ENCODE measurements at places on chromosomes 5 and 9. TPM values are rescaled to one million over a fixed set of nuclear protein-coding genes. Genes with fewer than 3 reads are reported as not detected.

- DNase-seq, result no peak
Measured at GRCh38 chr9:110249603-110250002, 6.7 kb downstream of the TXN start.

DNA sequence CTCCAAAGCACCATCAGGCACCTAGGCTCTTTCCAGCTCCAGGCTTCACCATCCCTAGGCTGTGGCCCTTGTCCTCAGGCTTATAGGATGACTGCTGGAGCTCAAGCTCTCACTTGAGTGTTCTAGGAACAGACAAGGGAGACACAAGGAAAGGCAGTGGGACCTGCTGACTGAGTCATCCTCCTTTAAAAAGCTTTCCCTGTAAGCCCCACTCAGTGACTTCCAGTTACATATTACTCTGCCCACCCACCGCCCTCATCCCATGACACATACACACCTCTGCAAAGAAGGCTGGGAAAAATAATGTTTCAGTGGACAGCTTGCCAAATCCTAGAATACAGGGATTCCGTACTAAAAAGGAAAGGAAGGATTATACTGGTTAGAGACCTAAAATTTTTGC lies 154.2 kb upstream of the ZNF366 start:
- no peak for DNase-seq

- no peak for DNase-seq
Measured at GRCh38 chr5:84057211-84057610, 327.5 kb downstream of the EDIL3 start.

- no peak for DNase-seq
Measured at GRCh38 chr5:83889971-83890745, 169.5 kb upstream of the HAPLN1 start.

Gene DPM2
- 43.6 TPM for polyA plus RNA-seq
